Fibroblast of skin of abdomen (primary cell): ENCODE measurements at places on chromosomes 6 and 20.

DNA sequence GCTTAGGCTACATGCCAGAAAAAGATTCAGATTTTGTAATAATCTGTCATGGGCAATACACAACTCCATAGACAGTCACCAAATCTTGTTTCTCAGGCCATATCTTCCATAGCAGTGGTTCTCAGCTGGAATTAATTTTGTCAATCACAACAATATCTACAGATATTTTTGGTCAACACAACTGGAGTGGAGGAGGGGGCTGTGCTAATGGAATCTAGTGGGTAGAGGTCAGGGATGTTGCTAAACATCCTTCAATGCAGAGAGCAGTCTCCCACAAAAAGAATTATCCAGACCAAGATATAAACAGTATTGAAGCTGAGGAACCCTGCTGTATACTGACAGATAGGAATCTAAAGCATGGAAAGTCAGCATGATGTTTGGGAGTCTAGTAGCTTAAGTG, 174.6 kb downstream of the UBE3D start:
- DNase-seq, result peak; percentile 57

GRCh38 chr6:24092407-24092806, 33.6 kb upstream of the NRSN1 start:
- DNase-seq, result no peak

DNA sequence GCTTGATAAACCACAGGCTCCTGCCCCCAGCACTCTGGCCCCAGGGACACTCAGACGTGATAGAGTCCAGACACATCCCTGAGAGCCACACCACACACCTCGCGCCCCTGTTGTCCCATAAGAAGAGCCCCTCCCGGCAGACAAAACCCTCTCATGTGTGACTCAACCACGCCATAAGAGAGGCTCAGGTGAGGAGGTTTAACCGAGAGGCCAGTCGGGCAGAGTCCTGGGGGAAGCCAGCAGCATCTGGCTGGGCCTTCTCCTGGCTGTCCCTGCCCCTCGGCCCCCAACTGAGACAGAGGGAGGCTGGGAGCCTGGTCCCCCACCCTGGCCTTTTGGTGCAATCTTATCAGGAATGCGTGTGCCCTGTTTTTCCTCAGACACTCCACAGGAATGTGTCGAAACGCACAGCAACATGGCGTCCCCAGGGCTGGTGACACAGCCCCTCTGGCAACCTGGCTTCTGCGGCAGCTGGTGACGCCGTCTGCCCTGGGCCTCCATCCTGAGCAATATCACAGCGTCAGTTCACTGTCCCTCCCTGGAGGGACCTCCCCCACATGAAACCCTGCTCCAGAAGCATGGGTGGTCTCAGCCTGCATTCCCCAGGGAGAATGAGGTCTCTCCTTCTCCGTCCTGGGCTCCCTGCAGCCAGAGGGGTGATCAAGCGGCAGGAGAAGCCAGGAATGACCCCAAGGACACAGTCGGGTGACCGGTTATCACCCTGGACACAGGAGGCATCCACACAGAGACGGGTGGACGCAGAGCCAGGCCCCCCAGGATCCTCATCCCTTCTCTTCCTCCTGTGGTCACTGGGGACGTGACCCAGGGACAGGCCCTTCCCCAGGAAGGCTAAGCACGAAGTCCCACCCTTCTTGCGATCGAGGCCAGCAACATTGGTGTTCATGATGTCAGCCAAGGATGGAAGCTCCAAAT, 156.6 kb upstream of the AFDN start:
- DNase-seq, result no peak

GRCh38 chr6:101582792-101583191, 189.3 kb downstream of the GRIK2 start:
- DNase-seq, result no peak

DNA sequence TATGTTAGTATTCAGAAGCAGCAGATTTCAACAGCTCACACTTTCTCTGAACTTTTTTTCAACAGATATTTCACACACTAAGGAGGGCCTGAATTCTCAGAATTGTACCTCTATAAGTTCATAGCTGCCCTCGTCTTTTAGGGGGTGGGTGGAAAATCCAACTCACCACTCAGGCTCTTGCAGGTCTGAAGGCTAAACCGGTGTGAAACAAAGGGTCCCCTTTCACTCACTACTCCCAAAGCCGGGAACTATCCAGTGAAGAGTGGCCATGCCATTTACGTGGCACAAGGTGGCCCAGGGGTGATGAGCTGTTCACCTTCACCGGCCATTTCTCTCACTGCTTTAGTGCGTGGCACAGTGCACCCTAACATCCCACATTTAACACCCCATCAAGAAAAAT, 24.2 kb downstream of the TBC1D7 start:
- no peak for DNase-seq

DNA sequence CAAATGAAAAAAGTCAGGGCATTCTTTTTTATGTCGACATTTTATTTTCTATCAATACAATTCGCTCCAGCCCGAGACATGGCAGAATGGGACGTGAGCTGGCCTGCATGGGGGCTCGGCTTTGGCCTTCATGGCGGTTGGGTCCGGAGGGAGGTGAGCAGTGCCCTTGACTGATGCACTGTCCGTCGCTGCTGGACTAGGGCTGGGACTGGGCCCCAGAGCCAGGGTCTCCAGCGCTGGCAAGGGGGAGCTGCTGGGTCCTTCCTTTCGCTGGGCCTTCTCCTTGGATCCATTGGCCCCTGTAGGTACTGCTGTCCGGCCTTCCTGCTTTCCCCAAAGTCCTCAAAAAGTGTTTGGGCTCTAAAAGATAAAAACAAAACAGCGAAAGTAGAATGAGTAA, 124.6 kb downstream of the EDN3 start:
- no peak for DNase-seq

- DNase-seq, result peak; percentile 10
Observed at GRCh38 chr6:109308018-109308492, 74.2 kb downstream of the CD164 start.

- peak; percentile 5 for DNase-seq
Observed at GRCh38 chr20:59141818-59142581, 21.6 kb upstream of the ZNF831 start.

DNA sequence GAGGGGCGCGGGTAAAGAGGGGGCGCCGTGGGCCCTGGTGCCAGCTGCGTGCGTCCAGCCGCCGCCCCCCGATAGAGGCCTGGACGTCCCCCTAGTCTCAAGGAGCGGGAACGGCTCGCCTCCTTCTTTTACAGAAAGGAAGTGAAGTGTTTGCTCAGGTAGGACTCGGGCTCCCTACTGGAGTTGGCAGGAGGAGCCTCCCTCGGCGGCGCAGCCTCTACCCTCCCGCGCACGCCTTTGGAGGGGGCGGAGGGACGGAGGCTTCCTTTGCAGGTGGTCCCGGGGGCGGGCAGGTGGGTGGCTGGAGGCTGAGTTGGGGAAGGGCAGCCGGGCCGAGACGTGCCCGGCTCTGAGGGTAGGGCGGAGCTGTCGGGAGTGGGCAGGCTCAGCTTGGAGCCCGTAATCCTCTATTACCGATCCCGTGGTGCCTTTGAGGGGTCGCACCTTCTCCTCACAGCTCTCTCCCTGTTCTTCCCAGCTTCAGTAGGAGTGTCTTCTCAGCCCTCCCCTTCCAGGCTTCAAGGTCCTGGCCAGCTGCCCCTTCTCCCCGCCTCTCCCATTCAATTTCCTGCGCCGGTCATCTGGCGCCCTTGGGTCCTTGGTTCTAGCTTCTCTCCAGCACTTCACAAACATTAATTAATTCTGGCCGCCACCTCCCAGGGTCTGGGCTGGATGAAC, 728 bp downstream of the ITPR3 start:
- no peak for DNase-seq

DNA sequence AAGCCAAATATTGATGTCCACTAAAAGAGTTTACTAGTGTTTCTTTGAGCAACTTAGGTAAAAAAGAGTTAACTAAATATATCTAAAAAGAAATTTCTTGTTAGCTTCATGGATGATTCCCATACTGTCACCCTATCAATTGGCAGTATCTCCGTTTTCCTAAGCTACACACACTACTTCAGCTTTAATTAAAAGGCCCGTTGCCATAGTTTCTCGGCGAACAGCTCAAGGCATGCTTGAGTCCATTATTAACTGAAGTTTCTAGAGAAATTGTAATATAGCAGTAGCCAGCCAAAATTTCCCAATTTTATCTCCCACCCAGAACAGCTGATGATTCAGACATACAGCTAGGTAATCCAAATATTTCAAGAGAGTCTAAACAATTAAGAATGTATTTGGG, 20.0 kb upstream of the BEND6 start:
- no peak for DNase-seq

GRCh38 chr6:130834482-130835251, 7.5 kb downstream of the SMLR1 start:
- no peak for DNase-seq

DNA sequence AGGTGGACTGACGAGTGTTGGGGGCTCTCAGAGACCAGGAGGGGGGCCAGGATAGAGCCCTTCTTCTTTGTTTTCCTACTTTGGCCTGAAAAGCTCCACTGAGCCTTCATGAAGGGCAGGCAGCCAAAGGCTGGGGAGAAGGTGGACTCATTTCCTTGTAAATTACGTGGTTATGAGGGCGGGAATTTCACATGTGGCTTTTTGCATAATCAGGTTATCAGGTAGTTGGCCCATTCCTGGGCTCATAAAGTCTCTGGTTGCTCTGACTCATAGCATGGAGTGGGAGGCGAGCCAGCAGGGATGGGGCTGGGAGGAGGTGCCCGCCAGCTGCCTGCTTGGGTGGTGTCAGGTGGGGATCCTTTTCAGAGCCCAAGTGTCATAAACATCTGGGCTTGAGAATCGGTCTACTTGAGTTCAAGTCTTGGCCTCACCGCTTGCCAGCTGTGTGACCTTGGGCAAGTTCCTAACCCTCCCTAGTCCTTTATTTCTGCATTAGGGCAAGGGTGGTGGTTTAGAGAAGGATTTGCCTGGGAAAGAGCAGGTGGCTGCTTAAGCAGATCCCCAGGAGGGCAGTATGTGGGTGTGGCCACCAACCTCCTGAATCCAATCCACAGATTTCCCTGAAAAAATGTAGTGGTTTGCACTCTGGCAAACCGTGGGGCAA, 26.5 kb upstream of the RNF24 start:
- peak; percentile 82 for DNase-seq

- DNase-seq, result no peak
Observed at GRCh38 chr20:62297449-62298227, 5.2 kb upstream of the ADRM1 start.

GRCh38 chr6:87762116-87762515, 60.1 kb upstream of the AKIRIN2 start:
- DNase-seq, result no peak

DNA sequence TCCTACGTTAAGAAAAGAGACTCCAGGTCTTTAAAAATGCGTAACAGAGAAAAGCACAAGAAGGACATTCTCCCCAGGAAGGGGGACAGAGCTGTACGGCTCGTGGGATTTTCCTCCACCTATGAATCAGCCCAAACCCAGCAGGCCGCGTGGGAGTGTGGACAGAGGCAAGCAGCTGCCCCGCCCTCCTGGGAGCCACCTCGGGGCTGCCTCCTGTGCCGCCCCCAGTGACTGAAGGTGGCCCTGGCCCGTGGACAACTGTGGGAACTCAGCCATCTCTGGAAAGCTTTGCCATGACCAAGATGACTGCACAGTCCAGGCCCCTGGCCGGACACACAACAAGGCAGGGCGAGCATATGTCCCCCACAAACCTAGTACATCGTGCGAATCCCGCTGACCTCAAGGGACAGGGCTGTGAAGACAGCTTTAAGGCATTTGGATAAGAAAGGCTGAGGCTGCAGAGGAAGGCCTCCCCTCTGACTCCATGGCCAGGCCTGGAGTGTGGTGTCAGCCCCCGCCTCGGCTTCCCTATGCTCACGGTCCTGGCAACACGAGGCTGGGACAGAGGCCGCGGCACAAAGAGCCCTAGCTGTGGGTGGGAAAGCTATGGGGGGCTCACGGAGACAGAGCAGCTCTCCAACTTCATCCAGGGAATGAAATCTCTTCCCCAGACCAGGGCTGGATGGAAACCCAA, 26.9 kb downstream of the PXDC1 start:
- DNase-seq, result no peak

GRCh38 chr20:45768479-45768878, 23.2 kb downstream of the WFDC3 start:
- no peak for DNase-seq

DNA sequence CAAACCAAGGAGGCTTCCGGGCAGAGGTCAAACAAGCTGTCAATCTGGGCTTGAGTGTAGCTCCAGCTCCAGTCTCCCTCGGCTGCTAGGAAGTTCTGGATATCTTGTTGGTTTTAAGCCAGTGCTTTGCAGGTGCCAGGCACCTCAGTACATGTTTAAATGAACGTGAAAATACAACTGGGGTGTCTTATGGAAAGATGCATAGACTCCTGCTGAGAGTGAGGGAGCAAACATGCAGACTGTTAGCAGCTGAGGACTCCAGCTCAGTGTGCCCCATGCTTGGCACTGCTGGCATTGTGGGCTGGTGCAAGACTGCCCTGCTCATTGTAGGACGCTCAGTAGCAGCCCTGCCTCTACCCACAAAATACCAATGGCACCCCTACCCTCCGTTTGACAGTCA, 28.5 kb downstream of the ERMARD start:
- DNase-seq, result no peak

GRCh38 chr6:44338228-44339122, 4.0 kb upstream of the SPATS1 start:
- DNase-seq, result peak; percentile 48

DNA sequence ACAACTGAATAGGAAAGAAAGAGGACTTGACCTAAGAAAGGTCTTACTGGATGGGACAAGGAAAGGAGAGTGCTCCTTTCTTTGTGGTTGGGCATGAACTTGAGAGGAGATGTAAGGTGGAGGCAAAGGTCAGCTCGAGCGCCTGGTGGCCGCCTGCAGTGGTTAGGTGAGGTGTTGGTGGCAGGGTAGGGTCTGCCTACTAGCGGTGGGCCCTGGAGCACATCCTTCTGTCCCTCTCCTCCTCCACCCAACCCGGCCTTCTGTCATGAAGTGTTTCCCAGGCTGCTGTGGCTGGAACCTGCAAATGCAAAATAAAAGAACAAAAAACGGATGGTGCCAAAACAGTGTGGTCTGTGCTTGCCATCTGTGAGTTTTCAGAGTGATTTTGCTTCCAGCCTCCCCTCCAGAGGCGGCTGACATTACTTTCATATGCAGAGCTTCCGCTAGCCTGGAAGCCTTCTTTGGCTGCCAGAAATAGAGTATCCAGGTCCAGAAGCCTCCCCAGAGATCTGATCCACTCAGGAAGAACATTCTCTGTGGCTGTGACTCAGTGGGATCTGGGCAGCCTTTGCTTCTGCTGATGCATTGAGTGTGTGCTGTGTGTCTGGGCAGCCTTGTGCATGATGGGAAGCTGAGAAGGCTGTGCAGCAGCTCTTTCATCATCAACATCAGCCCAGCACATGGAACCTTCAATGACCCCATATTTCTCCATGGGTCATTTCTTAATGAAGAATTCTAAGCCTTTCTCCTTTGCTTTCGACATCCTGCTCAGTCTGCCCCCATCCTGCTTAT, 79.8 kb upstream of the FAM184A start:
- DNase-seq, result peak; percentile 70

- no peak for DNase-seq
Observed at GRCh38 chr20:23455639-23456038, 3.0 kb upstream of the CST11 start.

- no peak for DNase-seq
Observed at GRCh38 chr20:10511170-10511508, 76.0 kb downstream of the SLX4IP start.

GRCh38 chr6:149354009-149354408, 36.5 kb downstream of the TAB2 start:
- no peak for DNase-seq

GRCh38 chr6:156776470-156776839, 723 bp upstream of the ARID1B start:
- DNase-seq, result peak; percentile 55
